ENCODE measurements at places on chromosomes 3 and 15. TPM values are rescaled to one million over a fixed set of nuclear protein-coding genes. Genes with fewer than 3 reads are reported as not detected.

- DNase-seq = no peak
These were observed 84.4 kb upstream of the RGMA start for GRCh38 chr15:93173369-93173768.

Gene MESP2
- polyA plus RNA-seq = 0.71 TPM

Gene STXBP5L
- polyA plus RNA-seq = not detected

GRCh38 chr15:61017109-61017508, 212.0 kb downstream of the RORA start:
- DNase-seq = no peak

GRCh38 chr3:632571-633170, 436.1 kb downstream of the CHL1 start:
- peak; percentile 69 for DNase-seq

Gene GPR27
- polyA plus RNA-seq = 0.59 TPM

Gene FRMD5
- 0.10 TPM for polyA plus RNA-seq

- no peak for DNase-seq
These were observed 27.1 kb downstream of the FGD5 start for GRCh38 chr3:14845826-14846225.

GRCh38 chr3:160040181-160040580, 51.5 kb downstream of the IL12A start:
- DNase-seq = no peak

- peak; percentile 84 for DNase-seq
These were observed 134.7 kb downstream of the TPRA1 start for GRCh38 chr3:127455541-127456450.

Gene OSBPL10
- polyA plus RNA-seq = 3.9 TPM

DNA sequence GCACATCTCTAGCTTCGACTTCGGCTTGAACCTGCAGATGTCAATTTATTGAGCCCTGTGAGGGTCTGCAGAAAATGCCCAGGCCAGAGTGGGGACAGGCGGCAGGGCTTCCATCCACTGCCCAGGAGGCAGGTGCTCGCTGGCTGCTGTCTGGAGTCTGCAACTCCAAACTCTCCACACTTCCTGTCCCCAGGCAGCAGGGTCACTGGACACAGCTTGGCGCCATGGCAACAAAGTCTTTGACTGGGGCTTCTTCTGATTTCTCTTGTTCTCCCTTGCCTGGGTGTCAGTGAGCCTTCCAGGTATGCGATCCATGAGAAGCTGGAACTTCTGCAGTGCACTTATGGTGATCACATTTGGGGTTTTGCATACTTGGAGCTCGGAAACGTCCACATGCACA, 33.5 kb downstream of the SV2B start:
- no peak for DNase-seq

DNA sequence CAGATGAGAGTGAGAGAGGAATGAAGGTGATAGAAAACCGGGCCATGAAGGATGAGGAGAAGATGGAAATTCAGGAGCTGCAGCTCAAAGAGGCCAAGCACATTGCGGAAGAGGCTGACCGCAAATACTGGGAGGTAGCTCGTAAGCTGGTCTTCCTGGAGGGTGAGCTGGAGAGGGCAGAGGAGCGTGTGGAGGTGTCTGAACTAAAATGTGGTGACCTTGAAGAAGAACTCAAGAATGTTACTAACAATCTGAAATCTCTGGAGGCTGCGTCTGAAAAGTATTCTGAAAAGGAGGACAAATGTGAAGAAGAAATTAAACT, 88.9 kb downstream of the EOMES start:
- no peak for DNase-seq

DNA sequence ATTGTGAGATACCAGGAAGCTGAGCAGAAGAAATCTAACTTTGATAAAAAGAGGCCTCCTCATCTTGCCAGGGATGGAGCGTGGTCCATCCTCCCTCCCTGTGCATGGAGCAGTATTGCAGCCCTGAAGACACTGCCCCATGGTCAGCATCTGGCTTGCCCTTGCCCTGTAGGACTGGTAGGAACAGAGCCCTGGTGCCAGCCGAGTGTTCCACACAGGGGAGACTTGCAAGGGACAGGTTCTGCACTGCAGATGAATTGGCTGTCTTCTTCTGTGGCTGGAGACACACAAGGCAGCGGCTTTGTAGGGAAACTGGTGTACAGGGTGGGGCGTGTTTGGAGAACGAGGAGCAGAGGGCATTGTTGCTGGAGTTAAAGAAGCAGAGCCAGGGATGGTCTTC, 110.5 kb downstream of the APBA2 start:
- DNase-seq = no peak

Gene CADM2
- polyA plus RNA-seq = 0.43 TPM

Gene HGD
- polyA plus RNA-seq = 2.6 TPM

- DNase-seq = peak; percentile 20
These were observed 48.7 kb downstream of the BFSP2 start for GRCh38 chr3:133448478-133449122.

GRCh38 chr3:24493746-24494617, 668 bp downstream of the THRB start:
- peak; percentile 80 for DNase-seq

DNA sequence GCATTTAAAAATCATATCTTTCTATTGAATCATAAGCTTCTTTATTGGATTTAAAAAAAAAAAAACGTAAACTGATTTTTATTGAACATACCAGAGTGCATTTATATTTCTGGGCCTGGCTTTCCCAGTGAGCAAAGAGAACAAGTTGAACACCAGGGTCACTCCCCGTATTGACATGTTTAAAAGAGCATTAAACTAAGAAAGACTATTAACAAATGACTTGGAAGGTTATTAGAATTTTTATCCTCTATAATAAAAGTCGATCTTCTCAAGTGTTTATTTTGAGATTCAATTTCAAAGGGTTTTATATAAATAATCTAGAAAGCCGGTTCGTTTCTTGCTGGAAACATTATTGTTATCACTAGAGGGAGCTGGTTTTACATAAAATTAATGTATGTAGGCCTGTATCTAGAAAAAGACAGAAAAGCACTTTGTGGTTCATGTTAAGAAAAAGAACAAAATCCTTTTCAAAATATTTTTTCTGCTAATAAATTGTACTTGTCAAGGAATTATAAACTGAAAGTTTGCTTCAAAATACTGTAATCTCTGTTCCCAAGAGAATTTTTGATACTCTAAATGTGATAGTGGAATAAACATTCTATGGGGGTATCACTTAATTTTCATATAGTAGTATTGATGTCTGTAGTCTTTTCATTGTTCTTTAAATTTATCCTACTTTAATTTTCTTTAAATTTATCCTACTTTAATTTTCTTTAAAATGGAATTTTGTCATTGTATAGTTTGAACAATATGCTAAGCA, 321.8 kb upstream of the MME start:
- no peak for DNase-seq

Gene OIP5
- polyA plus RNA-seq = 0.47 TPM

DNA sequence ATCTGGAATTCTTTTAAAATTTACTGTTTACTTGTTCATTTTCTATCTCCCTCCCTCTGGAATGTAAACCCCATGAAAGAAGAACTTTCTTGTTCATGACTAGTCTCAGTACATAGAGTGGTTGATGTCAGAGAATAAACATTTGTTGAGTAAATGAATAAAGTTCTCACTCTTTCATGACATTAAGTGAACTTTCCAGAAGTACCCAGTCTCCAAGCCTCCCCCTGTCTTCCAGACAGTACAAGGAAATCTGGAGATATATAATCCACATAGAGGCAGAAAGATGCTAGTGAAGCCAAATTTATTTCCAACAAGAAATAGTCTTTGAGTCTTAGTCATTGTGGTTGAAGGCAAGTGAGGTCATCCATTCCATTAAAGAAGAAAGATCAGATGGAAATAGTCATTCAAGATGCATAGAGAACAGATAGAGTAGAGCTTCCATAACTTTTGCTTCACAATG, 71.5 kb upstream of the GALNT15 start:
- DNase-seq = no peak

Gene FAM3D
- 9.0 TPM for polyA plus RNA-seq

GRCh38 chr3:123767009-123767372, 117.1 kb downstream of the MYLK start:
- DNase-seq = no peak

DNA sequence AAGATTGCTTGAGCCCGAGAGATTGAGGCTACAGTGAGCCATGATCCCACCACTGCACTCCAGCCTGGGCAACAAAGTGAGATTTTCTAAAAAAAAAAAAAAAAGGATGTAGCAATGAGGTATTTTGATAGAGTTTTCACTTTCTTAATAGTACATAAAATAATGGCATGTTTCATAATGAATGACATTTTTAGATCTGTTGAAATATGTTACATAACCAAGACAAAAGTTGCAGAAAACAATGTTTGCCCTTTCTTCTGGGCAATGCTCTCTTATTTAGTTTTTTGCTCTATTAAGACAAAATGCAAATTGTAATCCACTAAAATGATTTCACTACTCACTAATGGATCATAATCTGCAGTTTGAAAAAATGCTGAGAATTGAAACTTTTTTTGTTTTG, 4.4 kb upstream of the MAPK6 start:
- no peak for DNase-seq

Gene ATP6V1A
- 23.1 TPM for polyA plus RNA-seq

- DNase-seq = no peak
These were observed 6.4 kb downstream of the WDR73 start for GRCh38 chr15:84647726-84648125.

Gene ATP2B2
- not detected for polyA plus RNA-seq

GRCh38 chr3:106290304-106290997, 421.6 kb upstream of the CBLB start:
- DNase-seq = no peak

Gene NOX5
- polyA plus RNA-seq = 0.08 TPM

- DNase-seq = no peak
These were observed 23.9 kb downstream of the GOLGA6L2 start for GRCh38 chr15:23422946-23423708.

GRCh38 chr3:194985031-194985578, 285.9 kb downstream of the XXYLT1 start:
- DNase-seq = peak; percentile 88

DNA sequence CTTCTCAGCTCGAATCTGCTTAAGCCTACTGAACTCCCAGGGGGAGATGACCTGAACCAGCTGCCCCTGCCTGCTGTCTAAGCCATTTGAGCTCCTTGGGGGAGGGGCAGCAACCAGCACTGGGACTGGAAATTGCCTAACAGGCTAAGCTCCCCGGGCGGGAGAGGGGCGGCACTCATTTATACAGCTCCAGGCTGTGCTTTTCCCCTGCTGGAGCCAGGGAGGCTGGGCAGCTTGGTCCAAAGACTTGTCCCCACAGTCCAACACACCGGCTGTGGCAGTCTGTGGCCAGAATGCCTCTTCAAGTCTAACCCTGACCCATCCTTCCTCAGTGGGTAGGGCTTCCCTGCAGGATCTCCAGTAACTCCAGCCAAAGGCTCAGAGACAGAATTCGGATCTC, 1241.5 kb downstream of the ROBO2 start:
- no peak for DNase-seq

Gene ZCWPW2
- polyA plus RNA-seq = 0.77 TPM

Gene MUC20
- polyA plus RNA-seq = 11.0 TPM

Gene SLC2A2
- not detected for polyA plus RNA-seq

- DNase-seq = peak; percentile 66
These were observed 26.9 kb upstream of the CA12 start for GRCh38 chr15:63408524-63408923.

- DNase-seq = no peak
These were observed 9.9 kb downstream of the GLYCTK start for GRCh38 chr3:52297242-52298148.

DNA sequence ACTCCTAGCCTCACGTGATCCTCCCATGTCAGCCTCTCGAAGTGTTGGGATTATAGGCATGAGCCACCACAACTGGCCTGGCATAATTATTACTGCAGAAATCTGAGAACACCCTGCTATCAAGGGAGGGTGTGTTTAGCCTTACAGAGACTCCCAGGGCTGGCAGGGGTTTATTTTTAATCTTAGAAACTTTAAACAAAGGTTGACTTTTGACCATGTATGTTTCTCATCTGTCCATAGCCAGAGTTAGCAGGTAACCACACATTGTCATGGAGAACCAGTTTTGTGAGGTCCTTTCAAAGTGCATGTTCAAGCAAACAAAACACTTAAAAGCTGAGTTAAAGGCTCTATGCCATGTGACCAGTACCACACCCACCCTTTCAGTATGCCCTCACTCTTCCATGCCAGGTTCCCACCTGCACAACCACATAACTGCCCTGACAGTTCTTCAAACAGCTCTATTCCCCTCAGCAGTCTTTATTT, 11.1 kb downstream of the SIAH2 start:
- peak; percentile 88 for DNase-seq

GRCh38 chr3:41234823-41235721, 35.8 kb downstream of the CTNNB1 start:
- DNase-seq = no peak

Gene PIGZ
- polyA plus RNA-seq = 1.8 TPM

Gene GRAMD2A
- polyA plus RNA-seq = 8.4 TPM

- DNase-seq = no peak
These were observed 46.0 kb upstream of the RYK start for GRCh38 chr3:134296616-134297015.

- no peak for DNase-seq
These were observed 66.6 kb downstream of the P3H2 start for GRCh38 chr3:190053919-190054672.

- no peak for DNase-seq
These were observed 228.6 kb upstream of the IL12A start for GRCh38 chr3:159760046-159760445.

Gene PTPRG
- 24.4 TPM for polyA plus RNA-seq

DNA sequence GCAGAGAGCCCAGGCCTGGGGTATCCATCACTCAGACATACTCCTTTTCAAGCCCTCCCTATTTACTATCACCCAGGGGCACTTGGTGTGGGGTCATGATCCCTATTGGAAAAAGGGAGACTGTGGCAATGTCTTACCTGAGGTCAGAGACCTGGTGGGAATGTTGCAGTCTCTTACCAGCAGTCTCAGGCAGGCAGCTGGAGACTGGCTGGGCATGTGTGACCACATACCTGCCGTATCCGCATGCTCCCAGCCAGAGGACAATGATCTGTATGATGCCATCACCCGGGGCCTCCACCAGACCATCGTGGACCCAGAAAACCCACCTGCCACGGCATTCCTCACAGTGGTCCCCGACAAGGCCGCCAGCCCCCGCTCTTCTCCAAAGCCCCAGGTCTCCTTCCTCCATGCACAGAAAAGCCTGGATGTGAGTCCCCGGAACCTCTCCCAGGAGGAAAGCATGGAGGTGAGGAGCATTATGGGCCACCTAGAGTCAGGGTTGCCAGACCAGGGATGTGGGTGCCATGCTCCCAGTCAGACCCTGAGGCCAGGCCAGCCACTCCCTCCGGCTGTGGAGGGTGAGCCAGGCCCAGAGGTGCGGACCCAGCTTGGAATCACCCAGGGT, 5.9 kb downstream of the SH2D7 start:
- DNase-seq = no peak

- no peak for DNase-seq
These were observed 11.8 kb upstream of the UACA start for GRCh38 chr15:70775160-70775559.
